CD8-positive, alpha-beta memory T cell (primary cell): ENCODE measurements at places on chromosomes 11 and 22. TPM values are rescaled to one million over a fixed set of nuclear protein-coding genes. Genes with fewer than 3 reads are reported as not detected.

DNA sequence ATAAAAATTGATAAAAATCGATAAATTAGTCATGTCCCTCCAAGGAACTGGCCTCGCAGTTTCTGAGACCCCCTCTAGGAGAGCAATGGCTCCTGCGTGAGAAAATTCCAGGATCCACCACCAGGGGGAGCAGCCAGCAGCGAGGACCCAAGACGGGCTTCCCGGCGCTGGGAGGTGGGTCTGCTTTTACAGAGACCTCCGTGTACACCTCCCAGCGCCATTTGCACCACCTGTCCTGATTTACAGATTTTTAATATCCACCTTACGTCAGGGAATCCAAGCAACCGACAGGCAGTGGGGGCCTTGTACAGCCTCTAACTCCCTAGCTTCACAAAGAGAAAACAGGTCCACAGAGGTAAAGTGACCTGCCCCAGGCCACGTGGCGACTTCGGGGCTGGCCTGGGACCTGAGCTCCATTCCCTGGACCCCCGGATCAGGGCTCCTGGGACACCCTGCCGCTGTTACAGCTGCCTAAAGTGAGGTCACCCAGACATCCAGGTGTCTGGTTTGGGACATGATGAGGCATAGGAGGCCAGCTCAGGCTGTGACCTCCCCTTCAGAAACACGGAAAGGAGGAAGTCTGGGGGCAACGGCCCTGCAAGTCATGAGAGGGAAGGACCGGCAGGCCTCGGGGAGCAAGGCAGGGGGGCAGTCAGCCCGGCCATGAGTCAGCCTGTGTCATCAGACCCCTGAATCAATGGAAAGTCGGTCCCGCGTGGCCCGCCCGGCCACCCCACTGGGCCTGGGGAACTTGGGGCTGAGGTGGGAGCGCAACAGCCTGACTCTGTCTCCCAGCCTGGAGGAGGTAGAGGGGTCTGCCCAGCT, 3.5 kb downstream of the OSM start:
- DNase-seq: peak; percentile 69

GRCh38 chr22:37233751-37234631, 10.1 kb downstream of the RAC2 start:
- no peak for DNase-seq

DNA sequence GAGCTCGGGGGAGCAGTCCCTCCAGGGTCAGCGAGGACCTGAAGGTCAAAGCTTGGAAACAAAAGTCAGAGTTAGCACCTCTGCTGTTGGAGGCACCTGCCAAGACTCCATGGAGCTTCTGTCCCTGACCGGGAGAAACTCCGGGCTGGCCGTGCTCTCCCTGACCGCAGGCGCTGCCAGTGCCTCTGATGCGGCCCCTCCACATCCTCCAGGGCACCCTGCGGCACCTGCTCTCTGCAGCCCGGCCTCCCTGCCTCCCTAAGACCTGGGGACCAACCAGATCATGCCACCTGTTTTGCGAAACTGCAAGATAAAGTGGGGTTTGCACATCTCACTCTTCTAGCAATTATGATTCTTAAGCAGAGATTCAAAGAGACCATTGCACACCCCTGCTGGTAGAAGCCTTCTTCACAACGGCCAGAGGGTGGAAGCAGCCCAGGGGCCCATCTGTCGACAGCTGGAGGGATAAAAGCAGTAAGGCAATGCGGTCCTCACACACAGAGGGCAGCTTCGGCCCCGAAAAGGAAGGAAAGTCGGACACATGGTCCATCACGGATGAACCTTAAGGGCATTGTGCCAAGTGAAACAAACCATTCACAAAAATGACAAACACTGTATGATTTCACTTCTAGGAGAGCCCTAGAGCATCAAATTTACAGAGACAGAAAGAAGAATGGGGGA, 477.1 kb downstream of the BRD1 start:
- DNase-seq: no peak

DNA sequence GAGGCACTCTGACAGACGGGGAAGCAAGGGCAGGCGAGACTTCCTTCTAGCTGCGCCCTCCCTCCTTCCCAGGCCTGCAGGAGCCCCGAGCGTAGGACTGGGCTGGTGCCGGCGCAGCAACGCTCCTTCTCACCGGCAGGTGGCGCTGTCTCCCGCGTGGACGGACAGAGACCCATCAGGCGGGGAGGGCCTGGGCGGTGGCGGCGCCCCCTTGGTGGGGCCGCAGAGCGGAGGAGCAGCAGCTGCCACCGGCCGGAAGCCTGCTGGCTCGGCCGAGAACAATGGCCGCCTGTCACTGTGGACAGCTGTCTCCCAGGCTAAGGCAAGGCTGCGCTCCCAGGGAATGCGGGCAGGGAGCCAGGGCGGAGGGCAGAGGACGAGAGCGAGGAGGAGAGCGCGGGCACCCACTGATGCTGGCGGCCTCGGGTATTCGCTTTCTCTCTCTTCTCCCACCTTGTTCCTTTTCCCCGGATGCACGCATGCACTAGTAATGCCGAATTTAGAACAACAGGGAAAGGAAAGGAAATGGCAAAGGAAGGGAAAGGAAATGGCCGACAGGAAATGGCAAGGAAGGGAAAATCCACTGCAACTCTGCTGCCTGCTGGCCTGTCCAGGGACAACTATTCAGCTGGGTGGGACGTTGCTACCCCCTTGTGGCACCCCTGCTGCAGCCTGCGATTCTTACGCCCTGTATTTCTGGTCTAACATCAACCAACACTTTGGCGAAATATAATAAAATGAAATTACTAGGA, 14.4 kb downstream of the PPM1F start:
- peak; percentile 85 for DNase-seq

- DNase-seq: no peak
Observed at GRCh38 chr22:42292732-42293520, 22.5 kb upstream of the TCF20 start.

- no peak for DNase-seq
Observed at GRCh38 chr22:46564084-46564714, 26.8 kb upstream of the CELSR1 start.

ELFN2 gene
- 0.02 TPM for polyA plus RNA-seq
